ENCODE measurements at places on chromosomes 7 and 10.

- no peak for DNase-seq
Observed at GRCh38 chr10:7846591-7846990, 28.3 kb downstream of the TAF3 start.

GRCh38 chr7:138297526-138297925 is 162.5 kb upstream of the TRIM24 start:
- no peak for DNase-seq

- no peak for DNase-seq
Observed at GRCh38 chr10:69884686-69885085, 83.0 kb downstream of the COL13A1 start.

DNA sequence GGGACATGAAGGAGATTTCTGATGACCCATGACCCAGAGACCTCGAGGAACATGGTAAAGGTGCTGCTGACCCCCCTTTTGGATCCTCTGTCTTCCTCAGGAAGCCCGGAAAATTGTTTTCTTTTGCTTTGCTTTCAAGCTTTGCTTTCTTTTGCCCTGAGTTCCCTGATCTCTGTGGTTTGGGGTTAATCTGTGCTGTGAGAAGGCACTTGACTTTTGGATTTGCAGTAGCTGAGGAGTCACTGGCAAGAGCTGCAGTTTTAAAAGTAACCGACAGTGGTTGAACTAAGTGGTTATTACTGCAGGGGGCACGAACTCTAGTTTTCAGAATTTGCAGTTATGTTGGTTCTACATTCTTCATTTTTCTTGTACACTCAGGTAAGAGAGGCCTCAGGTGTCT is 53.0 kb downstream of the PDZD8 start:
- DNase-seq, result no peak

DNA sequence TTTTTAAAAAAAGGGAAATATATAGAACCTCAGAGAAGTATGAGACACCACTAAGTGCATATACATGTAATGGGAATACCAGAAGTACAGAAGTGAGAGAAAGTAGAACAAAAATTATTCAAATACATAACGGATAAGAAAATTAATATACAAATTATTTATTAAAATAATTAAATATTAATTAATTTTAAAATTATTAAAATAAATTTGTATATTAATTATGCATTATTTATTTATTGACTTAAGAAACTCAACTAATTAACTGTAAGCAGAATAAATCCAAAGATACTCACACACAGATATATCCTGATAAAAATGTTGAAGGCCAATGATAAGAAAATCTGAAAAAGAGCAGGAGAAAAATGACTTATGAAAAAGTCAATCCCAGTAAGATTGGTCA is 1333.5 kb upstream of the CELF2 start:
- DNase-seq, result no peak

DNA sequence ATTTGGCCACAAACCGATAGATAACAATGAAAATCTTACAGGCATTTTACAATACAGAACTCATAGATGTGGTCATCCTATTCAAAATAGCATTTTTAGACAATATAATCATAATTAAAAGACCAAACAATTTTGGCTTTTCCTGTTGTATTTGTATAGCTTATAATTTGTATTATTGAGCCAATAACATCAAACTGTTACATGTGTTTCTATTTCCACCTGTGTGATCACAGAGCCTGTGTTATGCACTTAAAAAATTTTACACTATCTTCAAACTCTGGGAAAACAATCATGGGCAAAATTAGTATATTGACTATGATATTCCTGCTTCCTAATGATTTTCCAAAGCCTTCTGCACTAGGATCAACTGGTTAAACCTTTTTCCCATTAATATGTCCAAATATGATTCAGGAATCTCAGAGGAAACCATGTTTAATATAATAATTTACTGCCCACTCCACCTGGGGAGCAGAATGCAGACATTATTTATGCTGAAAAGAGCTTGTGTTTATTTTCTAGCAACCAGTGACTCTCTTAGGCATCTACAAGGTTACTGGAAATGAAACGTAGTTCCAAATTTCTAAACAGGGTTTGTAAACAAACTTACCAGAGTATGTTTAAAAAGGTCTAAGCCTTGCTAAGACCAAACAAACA is 1.7 kb downstream of the RHOBTB1 start:
- DNase-seq, result no peak

GRCh38 chr10:93760490-93760889 is 2.8 kb downstream of the LGI1 start:
- no peak for DNase-seq

GRCh38 chr7:86645676-86646276 is 2.1 kb downstream of the GRM3 start:
- DNase-seq, result no peak

GRCh38 chr7:151115121-151115835 is 29.0 kb downstream of the AGAP3 start:
- no peak for DNase-seq

- no peak for DNase-seq
Observed at GRCh38 chr10:68501691-68502090, 25.6 kb downstream of the SLC25A16 start.

DNA sequence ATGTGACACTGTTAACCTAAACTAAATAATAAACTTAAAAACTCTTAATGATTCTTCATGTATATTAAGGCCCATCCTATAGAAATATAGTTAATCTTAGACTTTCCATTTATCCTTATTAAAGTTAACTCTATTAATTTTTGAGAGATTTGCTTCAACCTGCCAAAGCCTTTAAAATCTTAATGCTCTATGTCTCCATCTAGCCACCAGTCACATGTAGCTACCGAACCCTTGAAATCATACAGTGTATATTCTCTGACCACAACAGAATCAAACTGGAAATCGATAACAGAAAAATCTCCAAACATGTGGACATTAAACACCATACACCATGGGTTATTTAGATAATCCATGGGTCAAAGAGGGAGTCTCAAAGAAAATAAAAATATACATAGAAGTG is 51.9 kb downstream of the ASZ1 start:
- no peak for DNase-seq

GRCh38 chr10:101379663-101380352 is 25.8 kb downstream of the BTRC start:
- DNase-seq, result no peak

All from stimulated activated CD8-positive, alpha-beta memory T cell treated with anti-CD3 and anti-CD28 coated beads, Interleukin-4, amount 100 ng/mL, for 1 hour (primary cell).